ENCODE measurements at places on chromosomes 5 and 9. TPM values are rescaled to one million over a fixed set of nuclear protein-coding genes. Genes with fewer than 3 reads are reported as not detected.
A peak's percentile ranks its signal among the peaks of the same experiment; 100 is the strongest.

DNA sequence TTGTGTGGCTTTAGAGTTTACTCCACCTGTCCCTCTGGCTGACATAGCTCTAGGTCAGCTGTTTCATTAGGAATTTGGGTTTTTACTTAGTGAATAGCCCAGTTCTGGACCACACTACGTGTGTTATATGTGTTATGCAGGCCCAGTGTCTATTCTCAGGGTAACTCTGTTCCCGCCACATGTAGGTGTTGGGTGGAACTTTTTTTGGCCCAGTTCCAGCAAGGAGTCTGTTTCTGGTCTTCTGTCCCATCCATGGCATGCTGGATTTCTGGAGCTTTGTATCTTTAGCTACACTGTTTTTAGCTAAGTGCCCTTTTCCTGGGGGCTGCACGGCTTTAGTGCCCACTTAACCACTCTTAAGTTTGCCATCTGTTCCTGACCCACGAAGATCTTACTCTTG lies 15.5 kb downstream of the RMI1 start:
- DNase-seq = no peak

DNA sequence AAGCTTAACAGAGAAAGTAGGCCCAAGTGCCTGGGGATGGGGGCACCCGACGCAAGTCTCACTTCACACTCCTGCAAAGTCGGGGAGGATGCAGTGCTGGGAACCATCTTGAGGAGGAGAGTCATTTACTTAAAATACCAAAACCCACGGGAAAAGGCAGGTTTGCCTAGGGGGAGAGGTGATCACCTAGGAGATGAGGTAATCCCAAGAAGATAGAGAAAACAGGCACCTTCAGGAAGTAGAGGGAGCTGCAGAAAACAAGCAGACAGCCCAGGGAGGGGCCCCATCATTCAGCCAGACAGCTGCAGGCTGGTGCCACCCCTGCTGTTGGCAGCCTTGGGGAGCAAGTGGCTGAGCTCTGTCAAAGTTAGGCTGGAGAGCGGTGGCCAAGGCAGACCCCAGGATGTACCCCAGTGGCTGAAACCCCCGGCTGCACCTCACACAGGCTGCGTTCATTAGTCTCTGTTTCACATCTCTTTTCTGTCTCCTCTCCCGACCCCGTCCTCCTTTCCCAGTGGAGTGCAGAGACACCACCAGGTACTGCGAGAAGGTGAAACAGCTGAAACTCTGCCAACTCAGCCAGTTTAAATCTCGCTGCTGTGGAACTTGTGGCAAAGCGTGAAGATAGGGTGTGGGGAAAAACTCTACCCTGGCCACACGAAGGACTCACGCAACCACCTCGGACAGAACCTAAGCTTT lies 124.9 kb downstream of the SAXO1 start:
- DNase-seq = no peak

DNA sequence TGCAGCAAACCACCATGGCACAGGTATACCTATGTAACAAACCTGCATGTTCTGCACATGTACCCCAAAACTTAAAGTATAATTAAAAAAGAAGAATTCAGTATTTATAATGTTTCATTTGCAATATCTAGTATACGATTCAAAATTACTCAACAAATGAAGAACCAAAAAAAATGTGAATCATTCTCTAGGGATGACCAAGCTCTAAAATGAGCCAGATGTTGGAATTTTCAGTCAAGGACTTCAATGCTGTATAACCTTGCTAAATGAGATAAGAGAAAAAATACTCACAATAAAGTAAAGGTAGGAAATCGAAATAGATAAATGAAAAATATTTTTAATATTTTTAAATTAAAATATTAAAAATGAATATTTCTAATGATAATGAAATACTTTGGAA lies 108.7 kb upstream of the ADRA1B start:
- no peak for DNase-seq

DNA sequence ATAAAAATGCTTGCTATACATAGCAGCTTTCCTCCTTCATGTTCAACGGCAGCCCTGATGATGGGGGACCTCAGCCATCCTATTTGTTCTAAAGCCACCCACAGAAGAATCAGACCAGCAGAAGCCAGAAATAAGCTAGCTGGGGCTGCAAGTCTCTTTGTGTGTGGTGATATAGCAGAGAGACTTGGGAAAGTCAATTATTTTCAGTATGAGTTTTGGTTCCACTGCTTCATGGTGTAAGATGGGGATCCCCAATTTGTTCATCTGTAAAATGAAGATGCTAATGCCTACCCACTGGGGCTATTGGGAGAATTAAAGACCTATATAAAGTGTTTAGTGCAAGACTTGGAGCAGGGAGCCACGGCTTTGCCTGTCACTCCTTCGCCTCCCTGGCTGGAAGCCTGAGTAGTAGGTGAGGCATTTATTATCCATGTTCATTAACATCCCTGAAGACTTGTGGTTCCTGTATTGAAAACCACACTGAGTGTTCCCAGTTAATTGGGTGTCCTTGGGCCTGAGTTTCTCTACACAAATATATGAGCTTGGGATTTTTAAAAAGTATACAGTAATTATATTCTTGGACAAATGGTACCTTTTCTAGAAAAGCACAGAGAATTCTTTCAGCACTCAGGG lies 210.1 kb upstream of the SLC24A2 start:
- DNase-seq = no peak

DNA sequence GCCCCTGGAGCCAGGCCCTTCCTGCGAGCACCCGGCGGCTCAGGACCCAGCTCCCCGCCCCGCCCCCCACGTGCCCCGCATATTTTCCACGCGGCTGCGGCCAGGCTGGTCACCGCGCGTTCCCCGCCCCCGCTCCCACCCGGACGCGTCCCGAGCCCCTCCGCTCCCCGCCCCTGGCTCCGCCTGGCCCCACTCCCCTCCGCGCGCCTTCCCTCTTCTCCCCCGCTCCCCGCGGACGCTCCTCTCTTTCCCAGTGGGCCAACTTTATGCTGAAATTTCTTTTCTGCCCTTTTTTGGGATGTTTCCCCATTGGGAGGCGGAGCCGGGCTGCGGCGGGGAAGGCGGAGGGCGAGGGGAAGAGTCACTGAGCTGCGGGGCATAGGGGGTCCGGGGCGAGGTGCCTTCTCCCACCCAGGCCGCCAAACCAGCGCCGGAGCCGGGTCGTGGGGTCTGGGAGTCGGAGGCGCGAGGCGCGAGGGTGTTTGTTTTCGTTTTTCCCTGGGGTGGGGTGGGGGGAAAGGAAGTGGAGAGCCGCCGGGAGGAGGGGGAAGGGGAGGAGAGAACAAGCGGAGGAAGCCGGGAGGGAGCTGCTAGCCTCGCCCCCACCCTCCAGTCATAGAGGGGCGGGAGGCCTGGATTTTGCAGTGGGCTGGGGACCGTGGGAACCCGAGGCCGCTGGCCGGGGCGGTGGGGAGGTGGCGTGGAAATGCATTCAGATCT lies 1.0 kb upstream of the TPM2 start:
- DNase-seq = peak; percentile 79

- no peak for DNase-seq
Measured at GRCh38 chr5:143297756-143298155, 105.7 kb downstream of the NR3C1 start.

PCDHB12 gene
- polyA plus RNA-seq = 4.7 TPM

Data from hindlimb muscle (tissue), 1 donor.